GM18507 (cell line): ENCODE measurements at places on chromosomes 16 and 17.

- DNase-seq = no peak
Observed at GRCh38 chr17:75758131-75758905, 6.7 kb downstream of the GALK1 start.

- no peak for DNase-seq
Observed at GRCh38 chr16:82302042-82302727, 132.2 kb upstream of the MPHOSPH6 start.

GRCh38 chr16:57061084-57061905 is 31.1 kb upstream of the CPNE2 start:
- no peak for DNase-seq

- no peak for DNase-seq
Observed at GRCh38 chr17:78883533-78884131, 19.4 kb downstream of the CEP295NL start.

DNA sequence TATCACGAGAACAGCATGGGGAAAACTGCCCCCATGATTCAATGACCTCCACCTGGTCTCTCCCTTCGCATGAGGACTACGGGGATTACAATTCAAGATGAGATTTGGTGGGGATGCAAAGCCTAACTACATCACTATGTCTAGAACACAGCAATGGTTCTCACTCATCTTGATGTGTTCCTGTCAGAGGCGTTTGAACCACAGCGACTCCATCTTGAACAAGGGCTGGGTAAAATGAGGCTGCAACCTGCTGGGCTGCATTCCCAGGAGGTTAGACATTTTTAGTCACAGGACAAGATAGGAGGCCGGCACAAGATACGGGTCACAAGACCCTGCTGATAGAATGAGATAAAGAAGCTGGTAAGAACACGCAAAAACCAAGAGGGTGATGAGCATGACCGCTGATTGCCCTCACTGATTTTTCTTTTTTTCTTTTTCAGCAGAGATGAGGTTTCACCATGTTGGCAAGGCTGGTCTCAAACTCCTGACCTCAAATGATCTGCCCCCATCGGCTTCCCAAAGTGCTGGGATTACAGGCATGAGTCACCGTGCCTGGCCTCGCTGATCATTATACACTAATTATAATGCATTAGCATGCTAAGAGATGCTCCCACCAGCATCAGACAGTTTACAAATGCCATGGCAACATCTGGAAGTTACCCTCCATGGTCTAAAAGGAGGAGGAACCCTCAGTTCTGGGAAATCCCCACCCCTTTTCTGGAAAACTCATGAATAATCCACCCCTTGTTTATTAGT is 3.0 kb upstream of the PPY start:
- DNase-seq = no peak

GRCh38 chr16:63372815-63373214 is 1336.6 kb upstream of the CDH8 start:
- DNase-seq = no peak

- no peak for DNase-seq
Observed at GRCh38 chr17:77735081-77735565, 223.4 kb upstream of the TNRC6C start.

GRCh38 chr17:16875662-16876061 is 96.3 kb downstream of the TNFRSF13B start:
- DNase-seq = no peak

- DNase-seq = no peak
Observed at GRCh38 chr17:73140566-73140965, 24.2 kb upstream of the SSTR2 start.

- DNase-seq = no peak
Observed at GRCh38 chr16:73000907-73001521, 46.9 kb downstream of the ZFHX3 start.

DNA sequence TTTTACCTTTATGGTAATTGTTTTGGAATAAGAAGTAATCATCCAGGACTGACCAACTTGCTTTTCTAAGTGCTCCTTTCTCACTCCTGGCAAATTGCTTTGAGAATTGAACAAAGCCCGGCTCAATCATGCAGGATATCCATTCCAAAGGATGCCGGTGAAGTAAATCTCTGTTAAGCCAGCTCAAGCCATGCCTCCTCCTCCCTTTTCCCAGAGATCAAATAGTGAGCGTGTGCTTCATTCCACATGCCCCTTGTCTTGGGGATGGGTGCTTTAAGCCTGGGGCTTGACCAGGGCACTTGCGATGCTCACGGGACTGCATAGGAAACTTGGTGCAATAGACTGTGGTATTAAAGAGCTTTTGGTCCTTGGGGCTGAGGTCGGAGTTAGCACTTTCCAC is 90.7 kb downstream of the UTP18 start:
- DNase-seq = no peak
